ENCODE measurements at places on chromosomes 2 and 18.

GRCh38 chr18:30929065-30929464 lies 113.5 kb downstream of the DSC3 start:
- no peak for DNase-seq

- DNase-seq = no peak
Observed at GRCh38 chr18:59140302-59140885, 710 bp downstream of the SEC11C start.

GRCh38 chr2:7601990-7602389 lies 684.8 kb downstream of the RNF144A start:
- DNase-seq = no peak

DNA sequence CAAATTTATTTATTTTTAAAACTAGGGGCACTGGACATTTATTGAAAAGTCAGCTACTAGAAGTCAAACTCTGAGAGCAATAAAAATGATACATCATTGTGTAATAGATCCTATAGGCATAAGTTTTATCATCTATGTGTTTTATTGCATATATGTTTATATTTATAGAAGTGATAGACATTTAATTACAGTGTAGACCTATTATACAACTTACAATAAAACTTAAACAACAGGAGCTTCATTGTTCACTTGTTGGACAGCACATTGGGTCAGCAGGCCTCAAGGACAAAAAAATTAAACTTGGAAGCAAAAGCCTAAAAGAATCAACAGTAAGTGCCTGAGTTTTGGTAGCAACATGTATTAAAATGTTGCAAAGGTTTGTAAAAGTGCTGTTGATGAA lies 15.0 kb upstream of the ACTR2 start:
- no peak for DNase-seq

GRCh38 chr18:58579561-58580047 lies 49.3 kb downstream of the ALPK2 start:
- no peak for DNase-seq

- DNase-seq = no peak
Observed at GRCh38 chr2:176096243-176096985, 3.2 kb upstream of the HOXD12 start.

GRCh38 chr2:232667989-232668583 lies 29.0 kb upstream of the GIGYF2 start:
- no peak for DNase-seq

- no peak for DNase-seq
Observed at GRCh38 chr2:53865264-53865663, 5.5 kb upstream of the GPR75 start.

DNA sequence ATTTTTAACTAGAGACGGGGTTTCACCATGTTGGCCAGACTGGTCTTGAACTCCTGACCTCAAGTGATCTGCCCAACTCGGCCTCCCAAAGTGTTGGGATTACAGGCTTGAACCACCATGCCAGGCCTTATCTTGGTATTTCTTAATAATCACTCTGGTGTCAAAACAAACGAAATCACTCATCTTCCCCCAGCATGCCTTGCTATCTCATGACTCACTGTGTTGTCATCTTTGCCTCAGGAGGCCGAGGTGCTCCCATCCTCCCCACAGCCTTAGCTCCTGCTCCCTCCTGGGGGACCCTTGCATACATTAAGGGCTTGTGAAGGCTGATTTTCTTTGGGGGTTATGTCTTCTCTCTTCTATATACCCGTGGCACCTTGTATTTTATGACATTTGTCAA lies 250.1 kb upstream of the DPP10 start:
- DNase-seq = no peak

GRCh38 chr2:12498704-12499103 lies 218.0 kb upstream of the TRIB2 start:
- no peak for DNase-seq

DNA sequence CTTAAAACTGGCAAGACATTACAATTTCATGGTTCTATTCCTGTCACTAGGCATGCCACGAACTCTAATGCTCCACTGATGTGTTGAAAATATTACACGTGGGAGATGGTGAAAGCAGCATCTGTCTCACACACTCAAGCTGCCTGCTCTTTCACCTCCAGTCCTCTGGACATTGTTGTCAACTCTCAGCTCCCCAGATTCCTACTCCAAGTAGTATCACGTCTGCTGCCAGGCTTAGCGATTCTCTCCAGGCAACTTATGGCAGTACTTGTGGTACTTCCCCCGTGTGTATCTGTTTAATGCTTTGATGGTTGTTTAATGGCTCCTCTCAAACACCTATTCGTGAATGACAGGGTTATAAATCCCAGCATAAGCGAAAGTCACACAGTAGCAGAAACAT lies 103.8 kb downstream of the TMEFF2 start:
- no peak for DNase-seq

DNA sequence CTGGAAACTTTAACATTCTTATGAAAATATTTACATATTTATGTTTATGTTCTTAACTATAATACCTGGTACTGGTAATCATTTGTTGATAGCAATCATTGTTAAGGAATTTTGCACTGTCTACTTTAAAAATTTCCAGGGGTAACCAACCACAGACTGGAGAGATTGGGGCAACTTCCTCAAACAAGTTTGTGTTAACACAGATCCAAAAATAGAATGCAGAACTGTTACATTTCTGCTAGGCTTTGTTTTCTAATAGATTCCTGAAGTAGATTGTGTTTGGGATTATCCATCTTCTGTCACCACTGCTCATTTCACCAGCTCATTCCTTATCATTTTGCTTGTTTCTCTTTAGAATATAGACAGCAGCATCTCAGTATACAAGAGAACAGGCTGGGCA lies 23.7 kb downstream of the RNF125 start:
- no peak for DNase-seq

DNA sequence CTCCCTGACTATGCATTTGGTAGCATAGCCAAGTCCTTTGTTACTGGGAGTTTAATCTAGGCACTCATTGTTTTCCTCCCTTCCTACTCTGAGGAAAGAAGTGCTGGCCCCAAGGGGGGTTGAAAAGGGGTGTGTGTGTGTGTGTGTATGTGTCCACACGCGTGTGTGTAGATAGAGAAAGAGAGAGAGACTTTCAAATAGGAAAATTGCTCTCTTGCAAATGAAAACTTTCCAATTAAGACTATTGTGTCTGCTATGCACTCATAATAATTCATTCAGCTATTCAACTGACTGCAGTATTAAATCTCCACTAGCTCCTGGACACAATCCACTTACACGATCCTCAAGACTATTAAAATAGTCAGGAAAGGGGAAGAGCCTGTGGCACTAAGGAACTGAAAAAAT lies 92.9 kb upstream of the CSRNP3 start:
- peak; percentile 36 for DNase-seq

GRCh38 chr2:183937220-183937619 lies 661.1 kb upstream of the ZNF804A start:
- DNase-seq = no peak

- DNase-seq = no peak
Observed at GRCh38 chr2:204673877-204674276, 128.6 kb downstream of the PARD3B start.

- no peak for DNase-seq
Observed at GRCh38 chr18:13178197-13178596, 40.4 kb upstream of the LDLRAD4 start.

DNA sequence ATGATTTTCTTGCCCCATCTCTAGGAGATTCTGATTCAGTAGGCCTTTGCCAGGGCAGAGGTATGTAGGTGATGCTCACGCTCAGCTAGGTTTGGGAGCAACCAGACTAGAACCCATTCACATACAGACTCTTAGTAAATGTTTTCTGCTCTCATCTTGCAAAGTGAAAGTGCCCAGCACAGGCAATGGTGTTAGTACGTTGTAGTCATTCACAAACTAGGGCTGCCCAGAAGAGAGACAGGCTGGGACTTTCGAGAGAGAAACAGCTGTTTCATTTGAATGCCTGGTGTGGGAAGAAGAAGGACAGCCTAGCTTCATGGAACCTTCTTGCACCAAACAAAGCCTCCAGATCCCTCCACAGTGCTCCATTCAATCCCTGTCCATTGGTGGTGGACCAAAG lies 19.4 kb downstream of the DDX18 start:
- no peak for DNase-seq

- DNase-seq = no peak
Observed at GRCh38 chr2:36355151-36355889, at the start of gene CRIM1. Gene CRIM1, plus strand, starts transcription at chr2:36355778. Its CDS starts 515 bp downstream, at chr2:36356293.

DNA sequence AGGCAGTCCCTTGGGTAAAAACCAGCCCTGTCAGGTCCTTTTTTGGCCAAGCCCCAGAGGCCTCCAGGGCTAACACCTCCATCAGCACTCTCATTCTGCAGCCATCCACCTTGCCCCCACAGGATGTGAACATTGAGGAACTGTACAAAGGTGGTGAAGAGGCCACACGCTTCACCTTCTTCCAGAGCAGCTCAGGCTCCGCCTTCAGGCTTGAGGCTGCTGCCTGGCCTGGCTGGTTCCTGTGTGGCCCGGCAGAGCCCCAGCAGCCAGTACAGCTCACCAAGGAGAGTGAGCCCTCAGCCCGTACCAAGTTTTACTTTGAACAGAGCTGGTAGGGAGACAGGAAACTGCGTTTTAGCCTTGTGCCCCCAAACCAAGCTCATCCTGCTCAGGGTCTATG lies 7.3 kb downstream of the IL1F10 start:
- no peak for DNase-seq

- DNase-seq = no peak
Observed at GRCh38 chr18:58692422-58693185, 21.3 kb downstream of the MALT1 start.

GRCh38 chr2:164766216-164766953 lies 75.2 kb downstream of the COBLL1 start:
- no peak for DNase-seq

GRCh38 chr2:133063775-133064174 lies 393.8 kb upstream of the LYPD1 start:
- no peak for DNase-seq

DNA sequence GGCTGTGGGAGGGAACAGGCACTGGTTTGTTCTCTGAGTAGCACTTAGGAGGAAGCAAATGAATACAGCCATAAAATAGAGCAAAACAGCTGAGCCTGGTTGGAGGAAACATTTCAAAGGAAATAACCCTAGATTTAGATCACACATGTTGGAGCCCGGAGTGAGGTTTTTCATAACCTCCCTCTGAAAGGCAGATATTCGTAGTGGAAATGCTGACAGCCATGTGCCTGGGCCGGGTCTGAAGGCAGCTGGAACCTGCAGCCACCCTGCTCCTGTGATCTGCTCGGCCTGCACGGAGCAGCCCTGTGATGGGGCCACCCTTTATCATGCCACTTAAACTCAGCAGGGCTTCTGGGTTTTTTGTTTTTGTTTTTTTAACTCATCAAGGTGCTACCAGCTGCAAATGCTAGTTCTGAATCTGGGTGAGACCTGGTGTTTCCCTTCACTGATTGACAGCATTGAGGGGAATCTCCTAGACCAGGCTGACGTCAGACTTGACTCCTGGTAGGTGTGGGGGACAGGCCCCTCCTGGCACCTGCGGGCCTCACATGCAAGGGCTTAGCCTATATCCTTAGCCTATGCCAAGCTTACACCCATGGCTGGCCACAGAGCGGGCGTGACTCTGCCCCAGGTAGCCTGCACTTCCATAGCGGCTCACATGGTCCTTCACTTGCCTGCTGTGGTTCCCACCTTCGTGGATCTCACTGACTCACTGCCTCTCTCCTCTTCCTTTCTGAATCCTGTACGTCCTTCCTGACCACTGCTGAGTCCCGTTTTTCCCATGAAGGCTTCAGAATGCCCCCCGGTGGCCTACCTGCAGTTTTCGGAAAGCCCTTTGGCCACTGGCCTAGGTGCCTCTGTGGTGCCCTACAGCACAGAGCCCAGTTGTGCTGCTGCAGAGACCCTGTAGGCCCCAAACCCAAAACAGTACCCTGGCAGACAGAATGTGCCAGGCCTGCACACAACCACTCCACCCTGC lies 217.3 kb downstream of the SEPTIN10 start:
- DNase-seq = no peak

DNA sequence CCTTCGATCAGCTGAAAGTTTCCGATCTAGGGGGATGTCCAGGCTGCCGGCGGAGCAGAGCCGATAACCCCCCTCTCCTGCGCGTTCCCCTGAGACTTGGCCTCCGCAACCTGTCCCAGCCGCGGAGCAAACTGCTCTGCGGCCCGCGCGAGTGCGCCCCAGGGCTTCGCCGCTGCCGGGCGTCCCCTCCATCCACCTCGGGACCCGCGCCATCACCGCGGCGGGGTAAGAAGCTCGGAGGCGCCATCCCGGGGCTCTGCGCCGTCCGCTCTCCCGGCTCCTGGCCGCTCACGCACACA lies 990 bp upstream of the GDF7 start:
- DNase-seq = no peak

DNA sequence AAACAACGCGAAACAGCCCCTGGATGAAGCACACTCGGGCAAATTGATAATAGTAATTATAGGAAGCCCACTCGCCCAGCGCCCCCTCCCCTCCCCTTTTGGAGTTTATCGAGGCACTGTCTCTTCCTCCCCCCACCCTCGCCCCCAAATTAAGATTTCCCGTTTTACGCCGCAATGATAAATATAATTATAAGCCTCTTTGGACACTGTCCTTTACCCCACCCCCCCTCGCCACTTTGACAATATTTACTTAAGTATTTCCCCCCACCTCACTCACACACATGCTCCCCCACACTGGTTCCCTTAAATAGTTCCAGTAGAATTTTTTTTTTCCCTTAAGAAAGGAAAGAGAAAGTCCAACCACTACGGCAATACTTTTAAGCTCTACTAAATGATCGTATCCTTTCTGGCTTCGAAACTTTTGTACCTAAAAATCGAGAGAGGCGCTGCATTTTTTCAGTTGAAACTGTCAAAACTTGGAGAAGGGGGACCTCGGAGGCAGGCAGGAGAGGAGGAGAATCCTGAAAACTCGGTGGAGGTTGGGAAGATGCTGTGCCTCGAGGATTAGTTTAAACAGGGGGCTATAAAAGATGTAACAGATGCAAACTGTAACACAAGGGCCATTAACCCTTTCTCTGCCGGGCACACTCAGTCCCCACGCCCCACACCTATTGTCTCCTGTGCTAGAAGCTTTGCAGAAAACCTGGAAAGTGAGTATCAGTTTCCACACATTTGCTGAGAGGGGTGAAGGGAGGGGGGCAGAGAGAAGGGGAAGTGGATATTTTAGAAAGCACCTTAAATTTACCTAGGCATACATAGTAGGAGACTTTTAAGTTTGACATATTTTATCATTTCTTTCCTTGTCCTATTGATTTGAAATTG lies 1.8 kb downstream of the ZEB2 start:
- no peak for DNase-seq

GRCh38 chr18:77393519-77393918 lies 143.9 kb downstream of the GALR1 start:
- no peak for DNase-seq

- no peak for DNase-seq
Observed at GRCh38 chr18:9706081-9706935, 1.8 kb upstream of the RAB31 start.

- no peak for DNase-seq
Observed at GRCh38 chr2:164151522-164151921, 415.7 kb upstream of the FIGN start.

DNA sequence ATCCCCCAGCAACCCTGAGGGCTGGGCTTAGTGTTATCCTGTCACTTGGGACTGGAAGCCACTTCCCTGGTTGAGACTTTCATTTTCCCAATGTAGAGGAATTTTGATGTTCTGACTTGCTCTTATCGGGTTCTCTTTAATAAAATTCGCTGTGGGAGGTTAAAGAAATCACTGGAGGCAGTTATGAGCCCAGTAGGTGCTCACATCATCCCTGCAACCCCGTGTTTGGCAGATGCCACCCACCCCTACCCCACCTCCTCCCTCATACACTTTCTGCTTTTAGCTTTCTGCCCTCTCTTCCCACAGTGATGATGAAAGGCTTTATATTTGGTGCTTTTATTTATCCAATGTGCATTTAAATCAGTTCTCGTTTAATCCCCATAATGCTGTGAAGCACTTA lies 106.6 kb downstream of the MAPK4 start:
- DNase-seq = no peak

- DNase-seq = no peak
Observed at GRCh38 chr2:229611360-229611759, 103.0 kb downstream of the DNER start.

- DNase-seq = no peak
Observed at GRCh38 chr2:112623913-112624777, 21.6 kb upstream of the SLC20A1 start.

Measured in NCI-H187 (cell line).